ENCODE measurements at places on chromosomes 2 and 18.

- no peak for DNase-seq
Observed at GRCh38 chr2:225806105-225806504, 406.6 kb downstream of the NYAP2 start.

DNA sequence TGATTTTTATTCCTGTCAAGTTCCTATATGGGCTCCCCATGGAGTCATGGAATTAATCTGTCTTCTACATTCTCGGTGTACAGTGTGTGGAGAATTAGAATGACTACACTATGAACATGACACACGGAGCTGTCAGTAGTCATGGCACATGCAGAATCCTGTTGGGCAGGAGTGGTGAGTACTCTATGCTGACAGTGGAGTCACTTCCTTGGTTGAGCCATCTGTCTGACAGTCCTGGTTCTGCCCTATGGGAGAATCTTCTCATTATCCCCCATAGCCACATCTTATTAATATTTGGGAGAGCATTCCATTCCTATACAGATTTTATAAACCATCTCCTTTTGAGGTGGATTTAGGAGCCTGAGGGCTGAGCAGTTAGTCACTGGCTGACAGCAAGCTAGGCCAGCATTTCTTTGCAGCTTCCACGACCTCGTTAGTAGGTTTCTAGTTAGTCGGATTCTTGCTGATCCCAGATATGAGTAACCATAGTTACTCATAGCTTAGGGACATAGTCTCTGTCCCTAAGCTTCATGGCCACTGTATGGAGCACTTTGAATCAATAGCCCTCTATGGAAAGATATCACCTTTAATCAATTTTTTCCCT is 90.6 kb downstream of the MDH1 start:
- no peak for DNase-seq

- DNase-seq, result no peak
Observed at GRCh38 chr2:19609266-19609665, 250.8 kb upstream of the OSR1 start.

- peak; percentile 76 for DNase-seq
Observed at GRCh38 chr2:192162392-192163042, 32.2 kb downstream of the TMEFF2 start.

DNA sequence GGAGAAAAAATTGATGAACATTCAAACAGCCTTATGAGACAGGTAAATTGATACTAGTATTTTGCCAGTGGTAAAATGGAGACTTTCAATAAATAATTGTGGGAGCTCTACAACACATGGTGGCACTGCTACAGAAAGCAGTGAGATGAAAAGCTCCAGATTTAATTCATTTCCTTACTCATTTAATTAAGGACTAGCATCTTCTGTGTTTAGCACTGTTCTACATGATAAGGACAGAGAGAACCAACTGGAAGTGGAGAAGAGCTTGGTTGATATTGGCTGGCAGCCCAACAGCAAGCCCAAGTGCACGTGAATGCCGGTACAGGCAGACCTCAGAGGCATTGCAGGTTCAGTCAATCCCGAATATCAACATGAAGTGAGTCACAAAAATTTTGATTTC is 470.4 kb upstream of the MYT1L start:
- no peak for DNase-seq

DNA sequence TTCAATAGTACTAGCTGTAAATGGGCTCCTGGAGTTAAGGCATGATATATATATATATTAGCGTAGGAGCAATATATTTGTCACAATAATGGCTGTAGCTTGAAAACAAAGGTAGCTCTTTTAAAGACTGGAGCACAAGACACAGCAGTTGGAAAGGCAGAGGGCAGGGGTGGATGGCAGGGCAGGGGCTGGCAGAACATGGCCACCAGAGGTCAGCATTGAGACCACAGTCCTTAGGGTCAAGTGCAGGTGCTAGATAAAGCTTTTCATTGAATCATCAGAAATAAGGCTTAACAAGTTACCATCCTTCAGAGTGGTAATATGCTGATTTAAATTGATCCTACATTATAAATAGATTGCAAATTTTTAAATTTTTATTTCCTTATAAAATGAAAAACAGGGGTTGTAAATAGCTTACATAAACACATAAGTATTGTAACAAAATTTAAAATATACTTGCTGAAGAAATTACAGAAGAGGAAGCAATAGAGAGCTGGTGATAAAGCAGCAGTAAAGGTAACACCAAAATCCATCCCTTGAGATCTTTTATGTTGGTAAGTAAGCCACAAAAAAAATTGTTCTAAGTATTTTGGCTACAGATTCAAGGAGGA is 161.2 kb upstream of the PIEZO2 start:
- DNase-seq, result no peak

DNA sequence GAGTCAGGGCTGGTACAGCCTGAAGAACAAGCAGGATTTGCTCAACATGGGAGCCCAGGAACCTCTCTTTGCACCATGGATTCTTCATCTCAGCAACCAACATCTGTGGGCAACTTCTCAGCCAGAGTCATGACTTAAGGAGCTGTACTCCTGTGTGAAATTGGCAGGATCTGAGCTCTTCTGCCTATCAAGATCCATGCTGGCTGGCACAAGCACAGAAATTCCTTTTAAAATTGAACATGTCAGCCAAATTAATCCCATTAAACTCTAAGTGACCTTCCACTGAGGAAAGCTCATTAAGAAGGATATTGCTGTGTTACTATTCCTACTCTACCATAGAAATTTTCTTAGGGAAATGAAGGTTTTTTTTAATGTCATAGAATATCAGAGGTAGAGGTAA is 110.5 kb upstream of the SCG2 start:
- DNase-seq, result no peak

DNA sequence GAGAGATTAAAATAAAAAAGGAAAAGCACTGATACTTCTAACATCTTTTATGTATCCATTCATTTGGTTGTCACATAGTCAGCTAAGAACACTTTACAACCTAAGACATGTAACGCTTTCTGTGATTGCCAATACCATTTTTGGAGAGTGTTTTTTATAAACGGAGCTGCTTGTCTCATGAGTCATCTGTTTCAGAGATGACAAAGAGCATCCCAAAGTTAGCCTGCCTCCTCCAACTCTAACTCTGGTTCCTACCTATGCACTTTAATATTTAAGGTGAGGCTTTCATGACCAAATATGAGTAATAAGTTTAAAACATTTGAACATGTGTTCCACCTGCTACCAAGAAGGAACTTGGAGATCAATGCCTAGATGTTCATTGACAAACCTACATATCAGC is 260.1 kb upstream of the SMIM21 start:
- no peak for DNase-seq

GRCh38 chr2:146496248-146496647 is 1348.6 kb upstream of the ACVR2A start:
- no peak for DNase-seq

- no peak for DNase-seq
Observed at GRCh38 chr18:9135912-9136314, 668 bp upstream of the ANKRD12 start.

DNA sequence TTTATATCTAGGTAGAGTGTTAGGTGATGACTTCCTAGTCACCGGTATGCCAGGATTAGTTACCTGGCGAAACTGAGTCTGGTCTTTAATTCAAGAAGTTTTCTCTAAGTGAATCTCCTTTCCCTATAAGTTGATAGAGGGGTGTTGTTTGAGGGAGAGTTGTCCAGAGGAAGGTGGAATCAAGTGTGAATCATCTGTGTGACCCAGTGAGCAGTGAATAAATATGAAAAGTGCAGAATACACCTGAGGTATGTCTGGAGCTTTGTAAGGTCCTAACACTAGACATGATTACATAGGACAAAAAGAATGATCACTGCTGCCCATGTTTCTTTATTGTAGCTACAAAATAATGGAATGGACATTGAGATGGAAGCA is 11.2 kb downstream of the POU3F3 start:
- no peak for DNase-seq

DNA sequence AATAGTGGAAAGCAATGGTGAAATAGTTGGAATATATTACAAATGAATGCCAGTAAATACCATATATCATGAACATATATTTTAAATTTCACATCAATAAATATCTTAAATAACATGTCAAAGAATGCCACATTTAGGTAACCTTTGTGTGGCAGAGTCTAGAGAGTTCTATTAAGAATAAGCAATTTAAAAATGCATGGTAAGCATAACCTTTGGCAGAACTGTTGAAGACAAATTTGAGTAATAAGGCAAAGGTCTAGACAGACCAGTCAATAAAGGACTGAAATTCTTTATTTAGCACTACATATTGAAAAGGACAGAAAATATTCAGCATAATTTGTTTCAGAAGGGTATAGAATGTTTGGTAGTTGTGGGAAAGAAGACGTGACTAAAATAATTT is 1417.0 kb downstream of the SUCLG1 start:
- no peak for DNase-seq

- DNase-seq, result no peak
Observed at GRCh38 chr2:236592821-236593220, 23.2 kb downstream of the ACKR3 start.

DNA sequence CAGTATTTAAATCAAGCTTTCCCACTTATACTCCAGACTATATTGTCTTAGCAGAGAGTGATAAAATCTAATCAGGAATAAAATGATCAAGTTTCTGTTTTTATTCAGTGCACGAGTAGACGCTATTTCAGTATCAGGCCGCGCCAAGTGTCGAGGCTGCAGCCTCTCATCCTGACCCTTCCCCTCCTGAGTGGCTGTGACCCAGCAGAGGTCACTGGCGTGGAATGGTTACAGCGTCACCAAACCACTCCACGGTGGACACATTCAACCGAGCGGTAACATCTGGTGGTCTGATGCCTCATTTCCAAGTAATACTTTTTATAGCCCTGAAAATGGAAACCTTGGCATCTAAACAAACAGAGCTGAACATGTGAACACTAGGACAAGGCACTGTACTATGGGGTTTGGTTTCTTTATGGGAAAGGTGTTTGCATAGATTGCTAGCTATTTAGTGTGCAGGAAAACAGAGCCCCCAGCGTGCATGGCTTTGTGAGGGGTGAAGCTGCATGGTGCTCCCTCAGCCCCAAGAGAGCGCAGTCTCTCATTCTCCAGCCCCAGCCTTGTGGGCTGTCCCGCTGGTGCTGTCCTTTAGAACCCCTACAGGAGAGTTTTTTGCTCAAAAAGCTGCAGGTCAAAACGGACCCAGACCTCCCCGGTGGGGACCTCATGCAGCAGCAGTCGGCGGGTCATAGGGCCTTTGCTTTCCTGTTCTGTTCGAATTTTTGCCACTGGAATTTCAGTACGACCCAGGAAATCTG is 28.4 kb downstream of the FAM228A start:
- DNase-seq, result no peak

- no peak for DNase-seq
Observed at GRCh38 chr18:12253027-12253426, 1.1 kb upstream of the CIDEA start.

DNA sequence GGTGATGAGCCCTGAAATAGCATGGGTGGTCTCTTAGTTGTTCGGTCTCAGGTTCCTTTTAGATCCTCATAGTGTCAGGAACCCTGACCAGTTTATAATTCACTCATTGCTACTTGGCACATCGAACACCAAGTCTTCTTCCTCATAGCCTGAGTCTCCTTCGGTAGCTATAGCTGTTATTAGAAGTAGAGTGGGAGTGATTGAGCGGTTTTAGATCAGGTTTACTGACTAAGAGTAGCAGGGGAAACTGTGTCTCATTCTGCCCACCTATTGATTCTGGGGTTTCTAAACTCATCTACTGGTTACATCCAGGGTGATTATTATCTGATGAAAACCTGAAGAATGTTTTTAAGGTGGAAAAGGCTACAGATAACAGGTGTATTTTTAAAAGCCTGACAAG is 114.6 kb downstream of the SETBP1 start:
- DNase-seq, result no peak

DNA sequence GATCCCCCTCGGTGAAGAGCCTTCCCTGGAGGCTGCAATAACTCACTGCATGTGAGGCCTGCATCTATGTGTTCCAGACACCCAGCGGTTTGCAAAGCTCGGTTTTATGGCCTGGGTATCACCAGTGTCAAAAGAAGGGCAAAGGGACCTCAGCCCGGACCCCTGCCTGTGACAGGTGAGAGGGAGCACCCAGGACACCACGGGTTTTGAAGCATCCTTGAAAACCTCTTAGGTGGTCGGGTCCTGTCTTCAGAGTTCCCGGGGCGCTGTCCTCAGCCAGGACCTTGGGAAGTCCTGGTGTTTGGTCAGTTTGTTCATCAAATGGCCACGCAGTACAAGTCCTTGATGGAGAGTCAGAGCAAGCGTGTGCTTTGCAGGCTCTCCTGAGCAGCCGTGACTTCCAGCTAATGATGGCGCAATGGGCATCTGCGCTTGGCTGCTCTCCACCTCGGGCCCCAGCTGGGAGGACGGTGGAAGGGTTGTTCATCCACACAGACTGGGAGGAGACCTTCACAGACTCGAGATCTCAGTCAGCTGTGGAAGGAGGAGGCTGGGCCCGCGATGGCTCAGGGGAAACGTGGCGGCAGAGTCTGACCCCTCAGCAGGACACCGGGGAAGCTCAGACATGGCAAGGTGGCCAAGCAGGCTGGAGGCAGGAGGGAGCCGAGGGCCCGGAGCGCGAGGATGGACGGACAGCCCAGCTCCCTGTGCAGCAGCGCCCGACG is 113.1 kb upstream of the GPC1 start:
- DNase-seq, result no peak

DNA sequence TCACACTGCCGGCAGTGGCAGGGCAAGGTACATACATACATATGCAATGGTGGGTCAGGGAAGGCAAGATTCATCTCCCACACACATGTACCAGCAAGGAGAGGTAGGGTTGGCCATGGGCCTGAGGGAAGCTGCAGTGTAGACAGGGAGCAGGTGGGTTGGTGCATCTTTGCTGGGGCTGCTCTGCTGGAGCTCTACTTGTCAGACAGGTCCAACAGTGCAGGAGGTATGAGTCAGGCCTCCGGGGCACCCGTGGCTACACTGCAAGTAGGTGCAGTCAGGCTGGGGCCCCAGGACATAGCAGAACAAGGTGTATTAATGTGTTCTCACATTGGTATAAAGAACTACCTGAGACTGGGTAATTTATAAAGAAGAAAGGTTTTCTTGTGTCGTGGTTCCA is 281.1 kb upstream of the COL3A1 start:
- no peak for DNase-seq

GRCh38 chr2:17545680-17546613 is 5.5 kb downstream of the VSNL1 start:
- DNase-seq, result no peak

- no peak for DNase-seq
Observed at GRCh38 chr2:241574911-241575623, 16.5 kb downstream of the BOK start.

- DNase-seq, result no peak
Observed at GRCh38 chr2:1707771-1708418, 36.4 kb downstream of the PXDN start.

DNA sequence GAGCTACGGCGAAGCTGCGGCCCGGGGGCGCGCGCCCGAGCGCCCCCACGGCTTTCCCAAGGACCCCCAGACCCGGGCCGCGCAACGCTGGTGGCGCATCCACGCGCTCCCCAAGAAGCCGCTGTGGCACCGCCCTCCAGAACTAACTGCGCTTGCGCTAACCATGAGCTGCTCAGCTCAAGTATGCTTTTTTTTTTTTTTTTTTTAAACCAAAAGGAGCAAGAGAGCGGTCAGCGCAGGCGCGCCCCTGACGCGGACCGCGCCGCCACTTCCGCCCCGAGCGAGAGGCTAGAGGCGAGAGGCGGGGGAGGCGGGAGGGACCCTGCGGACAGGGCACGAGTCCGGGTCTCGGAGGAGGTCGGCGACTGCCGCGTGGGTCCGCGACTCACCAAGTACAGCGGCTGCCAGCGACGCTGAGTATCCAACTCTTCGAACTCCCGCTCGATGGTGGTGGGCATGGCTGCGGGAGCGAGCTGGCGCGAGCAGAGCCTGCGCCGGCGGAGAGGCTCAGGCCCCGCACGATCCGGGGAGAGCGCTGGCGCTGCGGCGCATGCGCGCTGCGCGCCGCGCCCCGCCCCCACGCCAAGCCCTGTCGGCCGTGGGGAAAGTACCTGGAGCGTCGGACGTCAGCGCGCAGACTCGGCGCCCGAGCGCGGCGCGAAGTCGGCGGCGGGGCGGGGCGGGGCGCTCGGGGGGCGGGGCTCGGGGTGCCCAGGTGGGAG is at the start of gene PTPN2:
PTPN2 (minus strand) TSS at position 554 of the 722 bp plus-strand sequence; CDS start at position 458, 96 bp downstream.
- DNase-seq, result peak; percentile 96

Data from stimulated activated effector memory CD8-positive, alpha-beta T cell treated with anti-CD3 and anti-CD28 coated beads, Interleukin-12 subunit alpha, Interleukin-12 subunit beta, amount 100 ng/mL, for 72 hours (primary cell).